ENCODE measurements at places on chromosomes 2 and 18.

GRCh38 chr2:85959826-85960225, 71.0 kb upstream of the ST3GAL5 start:
- no peak for DNase-seq

DNA sequence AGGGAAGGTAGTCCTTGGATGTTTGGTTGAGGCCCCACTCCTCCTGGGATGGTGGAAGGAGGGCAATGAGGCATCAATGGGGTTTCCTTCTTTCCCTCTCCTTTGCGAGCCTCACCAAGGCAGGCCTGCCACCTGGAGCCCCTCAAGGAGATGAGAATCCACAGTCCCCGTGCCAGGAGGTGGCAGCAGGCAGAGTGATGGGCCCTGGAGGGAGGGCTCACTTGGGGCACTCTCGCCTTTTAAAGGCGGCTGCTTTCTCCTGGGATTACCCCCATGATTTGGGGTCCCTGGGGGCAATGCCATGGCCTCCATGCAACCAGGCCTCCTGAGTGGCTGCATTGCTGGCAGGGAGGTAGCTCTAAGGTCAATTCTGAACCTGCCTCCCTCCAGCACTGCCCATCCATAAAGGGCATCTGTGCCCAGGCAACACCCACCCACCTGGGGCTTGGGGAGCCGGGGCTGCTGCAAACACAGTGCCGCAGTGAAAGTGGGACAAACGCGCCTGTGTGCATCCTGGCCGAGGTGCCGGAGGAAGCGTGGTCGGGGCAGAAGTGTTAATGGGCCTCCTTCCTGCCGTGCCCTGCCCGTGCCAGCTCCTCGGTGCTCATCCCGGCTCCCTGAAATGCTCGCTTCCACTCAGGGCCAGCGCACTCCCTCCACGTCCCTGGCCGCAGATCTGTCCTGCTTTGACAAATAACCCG, 55.9 kb downstream of the ZFP36L2 start:
- no peak for DNase-seq

DNA sequence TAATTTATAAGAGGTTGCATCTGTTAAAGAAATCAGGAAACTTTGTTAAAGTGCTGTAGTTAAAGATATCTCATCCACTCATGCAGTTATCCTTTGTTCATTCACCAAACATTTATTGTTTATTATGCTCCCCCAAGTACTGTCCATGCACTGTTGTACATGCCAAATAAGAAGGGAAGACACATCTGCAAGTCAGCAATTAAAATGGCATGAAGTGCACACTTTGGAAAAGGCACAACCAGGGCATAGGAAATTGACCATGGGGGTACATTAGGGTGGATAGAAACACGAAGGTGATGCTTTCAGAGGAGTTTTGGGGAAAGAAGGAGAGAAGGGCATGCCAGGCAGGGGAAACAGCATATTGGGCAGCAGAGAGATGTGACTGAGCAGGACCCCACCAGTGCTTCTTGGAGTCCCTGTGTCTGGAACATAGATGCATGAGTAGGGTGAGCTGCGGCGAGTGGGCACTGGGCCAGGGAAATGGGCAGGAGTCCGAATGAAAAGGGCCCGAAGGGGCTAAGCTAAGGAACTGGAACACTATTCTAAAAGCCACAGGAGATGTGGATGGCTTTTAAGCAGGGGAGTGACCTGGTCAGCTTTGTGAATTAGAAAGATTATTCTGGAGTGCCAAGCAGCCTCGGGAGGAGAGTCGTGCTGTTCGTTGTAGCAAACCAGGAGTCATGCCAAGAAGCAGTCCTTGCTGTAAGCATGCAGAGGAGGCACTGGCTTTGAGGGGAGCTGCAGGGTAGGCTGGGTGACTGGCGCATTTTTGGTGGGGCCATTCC, 316.3 kb downstream of the AGPS start:
- DNase-seq = no peak

- peak; percentile 34 for DNase-seq
These were observed 8.8 kb downstream of the LBH start for GRCh38 chr2:30239986-30240752.

GRCh38 chr2:8229546-8229986, 452.3 kb upstream of the ID2 start:
- DNase-seq = peak; percentile 87

Measured in fibroblast of mammary gland (primary cell).